ENCODE measurements at places on chromosomes 1 and 21.

DNA sequence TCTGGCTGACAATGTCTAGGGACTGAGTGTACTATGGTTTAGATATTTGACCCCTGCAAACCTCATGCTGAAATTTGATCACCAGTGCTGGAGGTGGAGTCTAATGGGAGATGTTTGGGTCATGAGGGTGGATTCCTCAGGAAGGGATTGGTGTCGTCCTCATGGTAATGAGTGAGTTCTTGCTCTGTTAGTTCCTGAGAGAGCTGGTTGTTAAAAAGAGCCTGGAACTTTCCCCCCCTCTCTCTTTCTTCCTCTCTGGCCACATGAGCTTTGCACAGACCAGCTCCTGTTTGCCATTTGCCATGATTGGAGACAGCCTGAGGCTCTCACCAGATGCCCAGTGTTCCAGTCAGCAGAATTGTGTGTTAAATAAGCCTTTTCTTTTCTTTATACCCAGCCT is 36.6 kb upstream of the CNIH3 start:
- no peak for DNase-seq

DNA sequence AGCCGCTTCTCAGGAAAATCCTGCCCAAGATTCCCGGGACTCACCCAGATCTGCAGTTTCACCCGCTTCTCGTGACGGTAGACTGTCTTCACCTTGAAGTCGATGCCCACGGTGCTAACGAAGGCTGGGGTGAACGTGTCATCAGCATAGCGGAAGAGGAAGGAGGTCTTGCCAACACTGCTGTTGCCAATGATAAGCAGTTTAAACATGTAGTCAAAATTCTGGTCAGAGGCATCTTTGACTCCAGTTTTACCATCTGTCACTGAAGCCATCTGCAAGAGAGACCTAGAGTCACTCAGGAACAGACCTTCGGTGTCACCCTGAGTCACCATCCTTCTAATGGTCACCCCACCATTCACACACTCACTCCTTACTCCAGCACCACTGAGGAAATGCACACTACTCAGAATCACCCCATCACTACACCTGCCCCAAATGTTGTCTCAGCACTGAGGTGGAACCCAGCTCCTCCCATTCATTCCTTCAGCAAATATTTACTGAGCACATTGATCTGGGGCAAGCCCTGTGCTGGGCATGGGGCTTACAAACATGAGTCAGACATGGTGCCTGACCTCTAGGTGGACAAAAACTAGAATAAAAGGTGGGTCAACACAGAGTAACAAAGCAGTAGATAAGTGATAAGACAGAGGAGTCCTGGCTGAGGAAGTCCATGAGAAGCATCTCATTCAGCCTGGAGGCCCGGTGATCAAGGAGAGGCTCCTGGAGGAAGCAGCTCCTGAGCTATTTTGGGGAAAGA is 13.5 kb downstream of the RAB3B start:
- no peak for DNase-seq

GRCh38 chr21:20257052-20257740 is 741.0 kb upstream of the NCAM2 start:
- no peak for DNase-seq

DNA sequence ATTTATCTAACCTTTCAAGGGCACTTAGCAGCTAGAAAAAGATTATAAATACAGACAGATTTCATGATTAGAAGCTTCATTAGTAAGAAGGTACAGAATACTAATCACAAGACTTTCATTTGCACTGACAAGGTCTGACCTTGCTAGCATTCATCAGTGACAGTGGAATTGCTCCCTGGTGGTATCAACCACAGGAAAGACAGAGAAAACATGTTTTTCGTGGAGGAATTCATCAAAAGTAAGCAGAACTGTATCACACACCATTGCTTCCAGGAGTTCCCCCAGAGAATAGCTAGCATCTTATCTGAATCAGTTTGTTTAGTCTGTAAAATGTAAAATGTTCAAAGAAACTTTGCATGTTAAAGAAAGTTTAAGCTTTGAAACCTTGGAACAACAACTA is 20.6 kb upstream of the CRB1 start:
- DNase-seq, result no peak

DNA sequence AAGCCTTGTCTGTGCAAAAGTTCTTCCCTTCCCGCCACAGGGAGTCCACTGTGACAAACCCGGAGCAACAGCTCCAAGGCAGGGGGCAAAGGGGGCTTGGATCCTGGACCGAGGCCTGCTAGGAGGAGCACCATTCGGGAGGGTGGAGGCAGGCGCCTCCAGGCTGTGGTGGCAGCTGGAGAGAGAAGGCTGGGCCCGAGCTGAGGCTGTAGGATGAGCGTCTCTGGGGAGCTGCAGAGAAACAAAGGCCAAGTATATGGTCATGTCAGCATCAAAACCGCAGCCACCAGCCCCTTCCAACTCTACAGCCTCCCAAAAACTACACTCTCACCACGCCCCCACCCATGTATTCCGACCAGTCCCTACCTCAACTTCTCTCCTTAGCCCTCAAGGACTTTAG is 579 bp downstream of the SH3BP5L start:
- DNase-seq, result no peak

DNA sequence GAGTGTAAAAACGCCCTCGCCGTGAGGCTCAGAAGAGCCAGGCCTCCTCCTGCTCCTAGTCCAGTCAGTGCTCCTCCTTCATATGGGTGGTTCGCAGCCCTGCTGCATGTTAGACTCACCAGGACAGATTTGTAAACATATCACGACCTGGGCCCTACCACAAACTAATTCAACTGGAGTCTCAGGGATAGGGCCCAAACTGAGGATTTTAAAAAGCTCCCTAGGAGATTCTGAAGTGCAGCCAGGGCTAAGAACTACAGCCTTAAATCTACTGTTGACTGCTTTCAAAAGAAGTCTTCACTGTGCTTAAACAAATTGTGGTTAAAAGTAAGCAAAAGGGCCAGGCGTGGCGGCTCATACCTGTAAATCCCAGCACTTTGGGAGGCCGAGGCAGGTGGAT is 57.0 kb downstream of the CAMTA1 start:
- no peak for DNase-seq

DNA sequence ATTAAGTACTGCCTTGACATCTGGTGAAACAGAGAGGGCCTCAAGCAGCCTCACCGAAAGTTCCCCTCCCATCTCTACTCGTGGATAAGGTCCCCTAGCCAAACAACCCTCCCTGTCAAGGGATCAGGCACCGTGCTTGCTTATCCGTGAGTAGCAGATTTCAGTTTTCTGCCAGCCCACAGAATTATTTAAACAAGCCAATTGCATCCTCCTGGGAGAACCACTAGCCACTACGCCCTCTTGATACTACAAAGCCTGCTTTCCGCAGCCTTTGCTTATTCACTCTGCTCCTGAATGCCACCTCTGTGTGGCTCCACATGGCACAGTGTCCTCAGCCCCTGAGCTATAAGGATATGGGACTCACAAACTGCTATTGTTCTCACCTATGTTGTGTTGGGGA is 5.9 kb upstream of the TFF2 start:
- DNase-seq, result no peak

- DNase-seq, result no peak
Measured at GRCh38 chr1:227808566-227808965, 6.9 kb upstream of the PRSS38 start.

DNA sequence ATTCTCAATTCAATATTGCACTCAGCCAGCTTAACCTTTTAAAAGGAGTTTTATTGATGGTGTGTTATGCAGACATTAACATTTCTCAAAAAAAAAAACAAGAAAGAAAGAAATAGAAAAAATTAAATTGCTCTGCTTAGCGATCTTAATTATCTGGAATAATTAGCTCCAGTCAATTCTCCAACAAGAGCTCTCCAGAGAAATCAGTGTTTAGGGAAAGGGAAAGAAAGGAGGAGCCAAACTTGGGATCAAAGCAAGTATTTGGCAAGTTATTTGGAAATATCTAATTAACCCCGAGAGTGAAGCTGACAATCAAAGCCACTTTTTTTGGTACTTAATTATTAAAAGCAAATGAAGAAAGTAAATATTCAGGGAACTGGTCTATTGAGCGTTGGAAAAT is 60.7 kb upstream of the CAMK1G start:
- no peak for DNase-seq

- DNase-seq, result no peak
Measured at GRCh38 chr1:114561333-114561732, 20.1 kb downstream of the BCAS2 start.

GRCh38 chr1:33391343-33392078 is 39.4 kb downstream of the PHC2 start:
- DNase-seq, result no peak

DNA sequence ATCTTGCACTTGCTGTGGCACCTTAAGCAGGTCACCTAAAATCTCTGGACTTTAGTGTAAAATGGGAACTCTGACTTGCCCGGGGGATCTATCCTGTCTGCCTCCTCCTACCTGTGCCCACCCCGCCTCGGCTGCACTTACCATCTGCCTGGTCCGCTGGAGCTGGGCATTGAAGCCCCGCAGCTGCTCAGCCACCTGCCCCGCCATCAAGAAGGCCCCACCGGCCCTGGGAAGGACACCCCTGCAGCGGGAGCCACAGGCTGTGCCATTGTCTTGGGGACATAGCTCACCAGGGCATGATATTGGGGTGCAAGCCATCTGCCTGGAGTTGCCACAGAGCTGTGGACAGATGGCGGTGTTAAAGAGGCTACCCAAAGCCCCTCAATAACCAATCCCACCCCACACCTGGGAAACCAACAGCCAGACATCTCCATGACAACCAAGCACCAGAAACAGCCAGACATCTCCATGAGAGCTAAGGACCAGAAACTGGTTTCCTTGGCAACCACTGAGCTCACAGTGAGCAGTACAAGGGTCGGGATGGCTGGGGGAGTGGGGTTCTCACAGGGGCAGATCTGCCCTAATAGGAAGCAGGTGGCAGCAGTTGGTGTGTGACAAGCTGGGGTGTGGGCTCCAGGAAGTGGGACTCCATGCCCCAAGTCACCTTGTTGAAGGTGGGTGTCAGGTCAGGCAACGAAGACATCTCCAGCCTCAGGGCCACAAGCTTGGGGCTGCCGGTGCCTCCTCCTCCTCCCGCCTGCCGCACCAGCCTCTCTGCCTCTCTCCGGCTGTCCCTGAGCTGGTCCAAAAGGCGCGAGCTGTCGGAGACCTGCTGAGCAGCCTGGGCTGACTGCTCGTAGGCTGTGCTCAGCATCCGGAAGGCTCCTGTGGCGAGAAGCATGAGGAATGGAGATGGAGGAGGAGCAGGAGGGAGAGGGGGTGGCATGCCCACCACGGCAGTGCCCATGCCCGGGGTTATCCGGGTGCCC is 29.1 kb downstream of the LAMB3 start:
- DNase-seq, result no peak

- no peak for DNase-seq
Measured at GRCh38 chr1:244836135-244836521, 670 bp downstream of the COX20 start.

DNA sequence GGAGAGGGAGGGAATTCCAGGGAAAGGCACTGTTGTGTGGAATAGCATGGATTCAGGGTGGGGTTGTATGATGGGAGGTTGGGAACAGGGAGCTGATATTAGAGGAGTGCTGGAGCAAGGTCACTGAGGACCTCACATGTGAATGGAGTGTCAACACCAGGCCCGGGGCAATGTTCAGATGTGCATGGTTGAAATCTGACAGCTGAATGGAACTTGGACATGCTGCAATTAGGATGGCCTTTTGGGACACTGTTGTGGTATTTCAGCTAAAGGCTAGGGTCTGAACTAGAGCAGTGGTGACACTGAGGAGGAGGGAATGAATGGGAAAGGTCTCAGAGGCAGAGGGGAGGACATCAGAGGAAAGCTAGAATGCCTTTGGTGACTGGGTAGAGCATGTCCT is 25.0 kb downstream of the ZSCAN20 start:
- DNase-seq, result no peak

GRCh38 chr1:53015508-53015860 is 46.5 kb upstream of the PODN start:
- DNase-seq, result no peak

DNA sequence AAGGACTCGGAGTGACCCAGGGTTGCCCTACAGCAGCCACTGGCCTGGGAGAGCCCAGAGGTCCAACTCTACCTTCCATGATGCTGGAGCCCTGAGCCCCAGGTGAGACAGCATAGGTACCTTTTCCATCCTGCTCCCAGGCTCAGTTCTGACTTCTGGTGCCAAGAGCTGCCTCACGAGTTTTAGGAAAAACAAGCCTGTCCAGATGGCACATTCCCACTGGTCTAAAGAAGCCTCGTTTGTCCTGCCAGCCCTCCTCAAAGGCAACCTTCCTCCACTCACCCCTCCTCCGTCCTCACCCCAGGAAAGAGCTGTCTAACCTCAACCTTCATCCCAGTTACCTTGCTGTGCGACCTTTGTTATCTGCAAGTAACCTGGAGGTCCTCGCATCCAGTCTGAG is 53.5 kb upstream of the PRELP start:
- DNase-seq, result no peak

- no peak for DNase-seq
Measured at GRCh38 chr1:225651376-225651871, 1.5 kb downstream of the ENAH start.

- DNase-seq, result no peak
Measured at GRCh38 chr21:38402291-38402690, 96.0 kb downstream of the ERG start.

DNA sequence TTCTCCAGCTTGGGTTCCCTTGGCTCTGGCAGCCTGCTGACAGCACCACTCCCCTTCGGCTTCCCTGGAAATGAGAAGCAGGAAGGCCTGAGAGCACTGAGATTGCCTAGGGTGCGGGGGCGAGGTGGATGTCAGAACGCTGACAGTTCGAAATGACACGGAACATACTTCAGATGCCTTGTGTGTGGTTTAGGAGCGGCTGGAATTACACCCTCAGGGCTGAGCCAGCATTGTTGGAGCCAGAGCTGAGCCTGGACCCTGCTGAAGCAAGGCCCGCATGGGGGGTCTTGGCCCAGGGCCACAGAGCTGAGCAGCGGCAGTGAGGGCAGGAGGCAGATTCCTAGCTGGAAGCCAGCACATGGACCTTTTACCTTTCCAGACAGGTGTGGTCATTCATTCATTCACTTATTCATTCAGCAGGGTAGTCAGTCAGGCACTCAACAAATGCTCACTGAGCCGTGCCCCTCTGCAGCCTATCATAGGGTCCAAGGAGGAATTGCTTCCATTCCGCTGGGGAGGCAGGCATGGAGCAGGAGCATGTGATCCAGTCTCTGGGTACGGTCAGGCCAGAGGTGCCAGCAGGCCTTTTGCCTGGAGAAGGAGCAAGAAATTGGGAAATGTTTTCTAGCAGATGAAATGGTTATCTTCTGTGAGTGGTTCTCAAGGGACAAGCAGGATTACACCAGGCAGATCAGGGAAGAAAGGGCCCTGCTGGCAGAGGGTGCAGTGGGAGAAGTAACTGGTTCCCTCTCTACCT is 6.6 kb upstream of the FOXE3 start:
- DNase-seq, result no peak

GRCh38 chr1:106266786-106267185 is 789.7 kb upstream of the PRMT6 start:
- no peak for DNase-seq

DNA sequence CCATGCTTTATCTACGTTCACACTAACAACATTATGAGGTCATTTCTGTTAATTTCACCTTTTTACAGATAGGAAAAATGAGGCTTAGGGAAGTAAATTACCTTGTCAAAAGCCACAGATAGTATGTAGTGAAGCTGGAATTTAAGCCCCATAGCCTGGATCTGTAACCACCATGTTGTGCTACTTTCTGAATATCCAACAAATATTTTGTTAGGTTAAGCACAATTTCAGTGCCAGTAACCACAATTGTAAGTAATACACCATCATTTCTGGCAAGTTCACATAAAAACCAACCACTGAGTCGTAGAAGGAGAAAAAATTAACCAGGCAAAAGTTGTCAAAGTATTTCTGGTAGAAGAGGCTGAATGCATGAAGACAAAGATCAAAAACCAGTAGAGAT is 593.1 kb upstream of the CAMK1G start:
- DNase-seq, result no peak

- no peak for DNase-seq
Measured at GRCh38 chr1:100219883-100220282, 29.8 kb downstream of the DBT start.

Measured in stimulated activated naive CD4-positive, alpha-beta T cell (primary cell).